ENCODE measurements at places on chromosomes 5 and 9.

DNA sequence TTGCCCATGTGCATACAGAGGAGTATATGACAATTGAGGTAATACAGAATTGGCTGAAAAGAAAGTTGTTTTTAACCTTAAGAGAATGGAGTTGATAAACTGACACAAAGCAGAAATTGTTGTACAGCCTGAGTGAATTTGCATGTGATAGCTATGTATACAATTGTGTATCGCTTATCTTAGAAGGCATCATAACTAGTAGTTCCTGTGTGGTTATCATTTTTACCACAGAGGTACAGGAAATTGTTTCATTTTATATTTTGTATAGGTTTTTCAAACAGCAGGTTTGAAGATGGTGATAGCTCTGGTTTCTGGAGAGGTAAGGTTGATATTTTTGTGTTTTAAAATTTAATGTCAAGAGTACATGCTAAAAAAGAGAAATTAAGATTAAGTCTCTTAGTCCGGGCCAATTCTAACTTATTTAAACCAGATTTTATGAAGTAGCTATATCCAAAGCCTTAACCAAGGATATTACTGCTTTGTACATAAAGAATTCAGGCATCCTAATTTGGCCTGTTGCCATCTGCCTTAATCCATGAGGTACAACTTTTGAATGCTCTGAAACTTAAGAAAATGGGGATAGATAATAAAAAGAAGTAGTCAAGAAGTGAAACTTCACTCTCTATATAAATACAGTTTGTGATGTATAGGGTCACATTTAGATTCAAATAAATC lies 26.0 kb downstream of the DDX4 start:
- DNase-seq, result no peak

GRCh38 chr9:91805031-91805430 lies 145.0 kb downstream of the ROR2 start:
- DNase-seq, result no peak

- no peak for DNase-seq
Observed at GRCh38 chr9:119181561-119181960, 187.7 kb downstream of the BRINP1 start.

GRCh38 chr5:179438461-179438860 lies 93.2 kb upstream of the ADAMTS2 start:
- no peak for DNase-seq

DNA sequence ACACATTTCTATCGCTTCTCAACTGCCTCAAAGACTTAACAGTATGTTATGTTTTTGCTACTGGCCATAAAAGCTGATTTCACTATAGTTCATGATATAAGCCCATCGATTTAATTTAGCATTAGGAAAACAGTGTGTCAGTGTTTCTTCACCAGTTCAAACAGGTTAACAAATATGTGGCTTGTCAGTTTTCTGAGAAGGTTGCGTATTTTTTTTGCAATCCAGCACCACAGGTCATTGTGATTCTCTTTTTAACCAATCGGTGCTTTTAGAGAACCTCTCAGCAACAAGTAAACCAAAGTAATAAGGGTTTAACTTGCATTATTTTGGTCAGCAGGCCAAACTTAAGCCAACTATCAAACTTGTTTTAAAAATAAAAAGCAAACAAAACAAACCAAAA lies 409.6 kb downstream of the NFIB start:
- no peak for DNase-seq

Data from NK-92 treated with Interleukin-12 subunit alpha and Interleukin-12 subunit beta, amount 100 ng/mL, for 24 hours (cell line).